ENCODE measurements at places on chromosomes 1 and 21.

- no peak for DNase-seq
These were observed 3.9 kb upstream of the COL16A1 start for GRCh38 chr1:31707711-31708110.

DNA sequence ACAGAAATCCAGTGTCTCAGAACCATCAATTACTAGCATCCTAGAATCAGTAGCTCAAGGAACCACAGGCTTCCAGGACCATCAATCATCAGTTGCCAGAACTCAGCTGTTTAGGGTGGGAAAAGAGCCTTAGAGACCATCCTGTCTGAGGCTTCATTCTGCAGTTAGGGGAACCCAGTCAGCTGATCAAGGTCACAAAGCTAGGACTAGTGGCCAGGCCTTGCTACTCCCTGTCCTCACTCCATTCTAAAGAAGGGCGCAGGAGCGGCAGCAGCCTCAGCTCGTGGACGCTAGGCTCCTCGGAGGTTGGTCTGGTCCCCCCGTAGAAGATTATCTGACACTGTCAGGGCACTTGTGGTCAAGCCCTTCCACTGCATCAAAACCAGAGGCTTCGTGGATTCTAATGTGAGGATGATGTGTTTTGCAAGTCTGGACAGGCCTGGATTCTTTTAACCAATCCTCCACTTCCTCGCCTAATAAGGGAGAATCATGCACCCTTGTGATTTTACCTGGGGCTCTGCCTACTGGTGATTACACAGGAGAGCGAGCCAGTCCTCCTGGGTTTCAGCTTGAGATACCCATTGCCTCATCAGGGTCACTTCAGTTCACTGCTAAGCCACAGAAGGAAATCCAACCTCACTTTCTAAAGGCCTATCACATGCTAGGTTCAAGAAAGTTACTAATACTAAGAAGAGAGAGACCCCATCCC is 41.7 kb upstream of the IFFO2 start:
- DNase-seq, result no peak

DNA sequence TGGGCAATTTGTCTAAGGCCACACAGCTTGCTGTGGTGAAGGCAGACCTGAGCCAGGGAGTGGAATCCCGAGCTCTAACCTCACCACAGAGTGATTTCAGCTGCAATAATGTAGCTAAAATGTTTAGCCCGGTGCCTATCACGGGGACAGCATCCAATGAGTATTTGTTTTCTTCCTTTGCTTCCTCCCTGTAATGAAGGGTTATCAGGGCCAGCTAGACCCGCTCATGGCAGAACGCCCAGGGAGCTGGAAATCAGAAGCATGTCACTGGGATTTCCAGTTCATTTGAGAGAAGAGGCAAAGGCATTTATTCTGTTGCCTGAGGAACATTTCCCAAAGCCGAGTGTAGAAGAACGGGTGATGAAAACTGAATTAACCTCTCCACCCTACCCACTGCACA is 183.1 kb downstream of the ZSCAN20 start:
- DNase-seq, result no peak

DNA sequence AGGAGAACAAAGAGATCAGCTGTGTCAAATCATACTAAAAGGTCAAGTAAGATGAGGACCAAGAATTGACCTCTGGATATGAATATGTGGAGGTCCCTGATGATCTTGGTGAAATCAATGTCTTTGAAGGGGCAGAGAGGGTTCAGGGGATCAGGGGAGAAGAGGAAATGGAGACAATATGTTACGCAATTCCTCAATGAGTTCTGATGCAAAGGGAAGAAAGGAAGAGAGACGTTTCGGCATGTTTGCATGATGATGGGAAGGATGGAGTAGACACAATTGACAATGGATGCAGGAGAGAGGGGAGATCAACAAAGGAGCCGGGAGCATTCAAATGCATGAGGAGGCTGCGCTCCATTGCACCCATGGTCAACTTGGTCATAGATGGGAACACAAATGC is 36.0 kb upstream of the GUCA2B start:
- DNase-seq, result no peak

DNA sequence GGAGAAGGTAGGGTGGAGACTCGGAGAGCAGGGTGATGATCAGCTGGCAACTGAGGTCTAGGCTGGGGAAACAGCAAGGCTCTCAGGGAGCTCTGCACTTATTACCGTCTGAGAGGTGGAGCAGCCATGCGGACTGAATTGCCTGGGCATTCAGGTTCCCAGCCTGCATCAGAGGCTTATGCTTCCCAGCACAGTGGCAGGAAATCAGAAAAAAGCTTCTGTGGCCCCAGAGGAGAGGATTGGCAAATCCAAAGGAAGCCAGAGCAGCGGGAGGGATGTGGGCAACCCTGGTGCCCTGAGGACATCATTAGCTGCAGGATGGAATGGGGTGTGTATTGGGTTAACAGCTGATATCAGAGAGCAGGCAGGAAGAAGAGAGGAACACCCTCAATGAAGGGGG is 374.1 kb upstream of the POU3F1 start:
- DNase-seq, result no peak
